ENCODE measurements at places on chromosomes 7 and 10.

DNA sequence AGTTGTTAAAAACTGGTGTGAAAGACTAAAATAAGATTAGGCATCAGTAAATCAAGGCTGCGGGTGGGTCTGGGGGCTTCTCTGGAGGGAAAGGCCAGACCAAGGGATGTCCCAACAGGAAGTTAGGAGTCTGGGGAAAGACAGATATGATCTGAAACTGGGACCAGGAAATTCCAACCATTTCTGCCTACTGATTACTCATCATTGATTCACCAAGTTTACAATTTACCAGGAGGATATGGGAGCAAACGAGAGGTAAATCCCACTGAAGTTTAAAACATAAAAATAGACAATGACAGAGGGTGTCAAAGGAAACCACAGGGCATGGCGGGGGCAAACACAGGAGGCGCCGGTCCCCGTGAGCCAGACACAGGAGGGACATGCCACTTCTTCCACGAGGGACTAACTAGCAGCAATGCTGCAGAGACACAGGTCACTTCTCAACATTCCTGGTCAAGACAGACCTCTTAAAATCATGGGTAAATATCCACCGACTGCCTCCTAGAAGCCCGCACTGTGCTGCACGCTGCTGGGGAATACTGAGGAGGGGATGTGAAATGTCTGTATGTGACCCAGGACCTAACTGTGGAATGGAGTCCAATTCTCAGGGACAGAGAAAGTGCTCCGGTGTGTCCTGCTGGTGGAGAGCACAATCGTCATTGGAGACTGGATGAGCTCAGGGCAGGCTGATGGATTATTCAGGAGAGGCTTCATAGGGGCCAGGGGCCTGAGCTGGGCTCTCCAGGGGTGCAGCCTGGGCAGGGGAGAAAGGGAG is 153.4 kb upstream of the KLF14 start:
- DNase-seq, result no peak

DNA sequence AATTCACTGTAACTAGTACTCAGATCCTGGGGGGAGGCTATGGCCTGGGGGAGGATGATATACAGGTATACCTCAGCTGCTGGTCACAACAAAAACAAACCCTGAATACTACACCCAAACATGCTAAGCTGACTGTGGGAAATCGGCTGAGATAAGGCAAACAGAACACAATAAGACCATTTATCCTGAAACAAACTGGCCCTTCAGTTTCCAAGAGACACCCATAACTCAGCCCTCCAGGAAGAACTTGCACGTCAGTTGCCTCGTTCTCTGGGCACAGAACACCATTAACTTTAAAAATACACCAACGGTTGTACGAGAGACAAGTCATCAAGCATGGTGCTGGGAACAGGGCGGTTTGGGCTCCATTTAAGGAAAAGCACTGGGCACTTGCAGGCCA is 24.1 kb upstream of the KCNMA1 start:
- DNase-seq, result no peak

DNA sequence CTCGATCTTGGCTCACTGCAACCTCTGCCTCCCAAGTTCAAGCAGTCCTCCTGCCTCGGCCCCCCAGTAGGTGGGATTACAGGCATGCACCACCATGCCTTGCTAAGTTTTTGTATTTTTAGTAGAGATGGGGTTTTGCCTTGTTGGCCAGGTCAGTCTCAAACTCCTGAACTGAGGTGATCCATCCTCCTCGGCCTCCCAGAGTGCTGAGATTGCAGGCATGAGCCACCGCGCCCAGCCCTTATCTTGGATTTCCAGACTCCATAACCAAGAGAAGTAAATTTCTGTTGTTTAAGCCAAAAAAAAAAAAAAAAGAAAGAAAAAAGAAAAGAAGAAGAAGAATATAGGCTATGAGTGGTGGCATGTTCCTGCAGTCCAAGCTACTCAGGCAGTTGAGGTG is 53.3 kb upstream of the RABGEF1 start:
- no peak for DNase-seq

DNA sequence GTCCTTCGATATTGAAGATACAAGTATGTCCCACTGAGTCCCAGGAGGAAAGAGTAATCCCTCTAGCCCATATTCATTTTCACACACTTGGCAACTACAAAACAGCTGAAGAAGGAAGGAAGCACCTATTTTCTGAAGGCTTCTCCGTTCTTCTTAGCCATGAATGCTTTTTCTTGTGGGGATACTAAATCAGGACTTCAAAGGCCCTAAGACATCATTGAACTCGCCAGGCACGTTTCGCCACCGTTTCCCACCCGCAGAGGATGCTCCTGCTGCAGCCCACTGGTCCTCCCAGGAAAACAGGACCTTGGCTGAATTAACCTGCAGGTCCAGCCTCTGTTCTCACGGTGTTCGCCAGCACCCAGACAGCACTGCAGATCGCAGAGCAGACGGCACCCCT is 561.5 kb downstream of the DNAJB6 start:
- DNase-seq, result no peak

- DNase-seq, result no peak
Observed at GRCh38 chr7:158727690-158728089, 23.1 kb upstream of the NCAPG2 start.

- no peak for DNase-seq
Observed at GRCh38 chr7:143417734-143418383, 9.2 kb upstream of the EPHA1 start.

- no peak for DNase-seq
Observed at GRCh38 chr7:26574476-26574875, 282.8 kb downstream of the SNX10 start.

GRCh38 chr10:121024905-121025584 is 173.9 kb downstream of the WDR11 start:
- DNase-seq, result no peak

- DNase-seq, result no peak
Observed at GRCh38 chr10:79023240-79024162, 45.3 kb upstream of the ZMIZ1 start.

DNA sequence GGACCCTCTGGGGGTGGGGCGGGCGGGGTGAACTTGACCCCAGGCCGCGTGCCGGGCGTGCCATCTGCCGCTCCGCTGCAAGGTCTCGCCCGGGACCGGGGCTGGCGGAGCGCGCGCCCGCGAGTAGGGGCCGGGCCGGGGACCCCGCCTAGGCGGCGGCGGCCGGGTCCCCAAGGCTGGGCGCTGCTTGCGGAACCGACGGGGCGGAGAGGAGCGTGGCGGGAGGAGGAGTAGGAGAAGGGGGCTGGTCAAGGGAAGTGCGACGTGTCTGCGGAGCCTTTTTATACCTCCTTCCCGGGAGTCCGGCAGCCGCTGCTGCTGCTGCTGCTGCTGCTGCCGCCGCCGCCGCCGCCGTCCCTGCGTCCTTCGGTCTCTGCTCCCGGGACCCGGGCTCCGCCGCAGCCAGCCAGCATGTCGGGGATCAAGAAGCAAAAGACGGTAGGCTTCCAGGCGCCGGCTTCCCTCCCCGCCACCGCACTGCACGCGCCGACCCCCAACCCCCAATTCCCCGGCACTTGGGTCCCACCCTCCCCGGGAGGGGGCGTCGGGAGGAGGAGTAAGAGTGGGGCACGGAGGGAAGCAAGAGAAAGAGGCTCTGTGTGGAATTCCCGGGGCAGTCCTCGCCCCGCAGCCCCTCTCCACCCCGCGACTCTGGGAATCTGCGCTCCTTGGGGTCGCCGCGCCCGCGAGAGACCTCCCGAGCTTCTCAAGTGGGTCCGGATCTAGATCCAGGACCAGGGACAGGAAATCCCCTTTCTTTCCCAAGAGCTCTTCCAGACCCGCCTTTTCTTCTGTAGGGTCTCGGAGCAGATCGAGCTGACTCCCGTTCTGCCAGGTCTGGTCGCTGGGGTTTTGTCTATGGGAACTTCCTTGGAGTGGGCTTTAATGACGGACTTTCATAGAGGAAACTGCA is at the start of gene PAPSS2:
TSS of gene PAPSS2 (plus strand) at position 308 of the 913 bp plus-strand sequence. CDS start at position 412, 104 bp downstream.
- DNase-seq, result no peak

- DNase-seq, result no peak
Observed at GRCh38 chr7:3937605-3938004, 636.6 kb downstream of the SDK1 start.

DNA sequence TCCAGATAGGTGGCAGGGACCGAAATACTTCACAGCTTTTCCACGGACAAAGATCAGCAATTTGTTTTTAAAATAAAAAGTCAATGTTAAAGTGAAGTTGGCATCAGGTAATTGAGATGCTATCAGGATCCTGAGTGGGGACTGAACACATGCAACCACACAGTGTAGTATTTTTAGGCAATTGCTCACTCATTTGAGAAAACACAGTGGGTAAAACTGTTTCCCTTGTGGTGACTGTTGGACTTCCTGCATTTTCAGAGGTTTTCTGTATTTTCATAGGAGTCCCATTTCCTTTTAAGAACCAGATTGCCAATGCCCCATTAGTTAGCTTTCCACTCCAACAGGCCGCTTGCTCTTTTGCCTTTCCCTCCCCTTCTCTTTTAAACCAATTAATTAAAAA is 159.5 kb upstream of the ZNF32 start:
- DNase-seq, result no peak

- DNase-seq, result no peak
Observed at GRCh38 chr10:59748834-59749233, 4.4 kb downstream of the MRLN start.

- no peak for DNase-seq
Observed at GRCh38 chr7:2069472-2069860, 163.3 kb downstream of the MAD1L1 start.

DNA sequence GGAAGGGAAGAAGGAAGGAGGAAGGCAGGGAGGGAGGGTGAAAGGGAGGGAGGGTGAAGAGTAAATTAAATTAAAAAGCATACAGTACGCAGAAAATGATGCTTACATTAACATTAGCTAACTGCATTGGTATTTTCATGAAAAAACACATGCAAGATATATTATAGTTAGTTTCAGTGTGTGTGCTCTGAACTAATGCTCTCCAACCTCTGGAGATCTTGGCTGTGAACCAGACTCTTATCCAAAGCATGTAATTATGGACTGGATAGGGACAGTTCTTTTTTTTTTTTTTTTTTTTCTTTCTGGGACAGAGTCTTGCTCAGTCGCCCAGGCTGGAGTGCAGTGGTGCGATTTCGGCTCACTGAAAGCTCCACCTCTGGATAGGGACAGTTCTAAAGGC is 357.0 kb downstream of the FRMD4A start:
- no peak for DNase-seq

DNA sequence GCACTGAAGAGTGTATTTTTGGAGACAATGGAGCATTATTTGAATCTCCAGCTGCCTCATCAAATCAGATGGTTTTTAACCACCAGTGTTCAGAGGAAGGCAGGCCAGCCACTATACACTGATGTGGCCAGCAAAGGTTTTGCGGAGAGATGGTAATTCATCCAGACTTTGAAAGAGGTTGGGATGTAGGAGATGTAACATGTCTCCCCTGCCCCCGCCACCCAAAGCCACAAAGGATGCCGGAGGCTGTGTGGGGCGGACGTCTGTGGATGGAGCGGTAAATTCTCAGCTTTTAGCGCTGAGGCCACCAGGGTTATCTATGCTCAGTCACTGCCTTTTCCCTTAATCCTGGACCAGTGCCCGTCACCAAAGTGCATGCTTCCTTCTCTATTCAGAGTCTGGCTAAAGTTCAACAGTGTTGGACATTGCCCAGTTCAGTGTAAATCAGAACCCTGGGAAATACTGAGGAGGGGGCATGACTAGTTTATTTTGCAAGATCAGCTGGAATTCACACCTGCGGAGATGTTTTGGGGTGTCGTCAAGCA is 3.7 kb upstream of the TRIP6 start:
- no peak for DNase-seq
